A673 (cell line): ENCODE measurements at places on chromosomes 5 and 9. TPM values are rescaled to one million over a fixed set of nuclear protein-coding genes. Genes with fewer than 3 reads are reported as not detected.

The ZFP37 gene
- 5.4 TPM in 2 replicates for total RNA-seq

The BAAT gene
- total RNA-seq, result 0.09 and 0.17 TPM in 2 replicates

- H3K4me3 ChIP-seq, result no peak overlapping the region
- no peaks in the 10 kb centered on the region for H3K4me1 ChIP-seq
- no peak overlapping the region for H3K27ac ChIP-seq
- no peaks in the 10 kb centered on the region for H3K36me3 ChIP-seq
- peaks cover 34% of the 10 kb centered on the region for H3K27me3 ChIP-seq
Measured at GRCh38 chr5:147344861-147345260, 110.0 kb downstream of the STK32A start.

DNA sequence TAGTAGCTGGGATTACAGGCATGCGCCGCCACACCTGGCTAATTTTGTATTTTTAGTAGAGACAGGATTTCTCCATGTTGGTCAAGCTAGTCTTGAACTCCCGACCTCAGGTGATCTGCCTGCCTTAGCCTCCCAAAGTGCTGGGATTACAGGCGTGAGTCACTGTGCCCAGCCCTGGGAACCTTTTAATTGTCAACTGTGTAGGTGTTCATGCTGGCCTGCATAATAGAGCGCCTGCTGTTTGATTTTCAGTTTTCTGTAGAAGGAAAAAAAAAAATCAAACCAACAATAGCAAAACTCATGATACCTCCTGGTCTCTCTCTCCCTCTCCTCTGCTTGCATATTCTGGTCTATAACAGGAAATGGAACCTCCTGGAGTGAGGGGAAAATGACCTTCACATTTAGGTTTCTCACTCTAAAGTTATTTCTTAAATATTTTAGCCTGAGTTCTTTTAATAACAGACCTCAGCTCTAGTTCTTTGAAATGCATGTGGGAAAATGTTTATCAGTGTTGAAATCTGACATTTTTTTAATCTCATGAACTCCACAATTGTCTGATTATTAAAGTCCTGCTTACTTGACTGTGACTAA, 51.7 kb downstream of the EXOSC2 start:
- H3K4me1 ChIP-seq, result peaks cover 7% of the 10 kb centered on the region
- H3K36me3 ChIP-seq, result no peaks in the 10 kb centered on the region
- no peaks in the 10 kb centered on the region for H3K27me3 ChIP-seq
- H3K27ac ChIP-seq, result no peak overlapping the region

DNA sequence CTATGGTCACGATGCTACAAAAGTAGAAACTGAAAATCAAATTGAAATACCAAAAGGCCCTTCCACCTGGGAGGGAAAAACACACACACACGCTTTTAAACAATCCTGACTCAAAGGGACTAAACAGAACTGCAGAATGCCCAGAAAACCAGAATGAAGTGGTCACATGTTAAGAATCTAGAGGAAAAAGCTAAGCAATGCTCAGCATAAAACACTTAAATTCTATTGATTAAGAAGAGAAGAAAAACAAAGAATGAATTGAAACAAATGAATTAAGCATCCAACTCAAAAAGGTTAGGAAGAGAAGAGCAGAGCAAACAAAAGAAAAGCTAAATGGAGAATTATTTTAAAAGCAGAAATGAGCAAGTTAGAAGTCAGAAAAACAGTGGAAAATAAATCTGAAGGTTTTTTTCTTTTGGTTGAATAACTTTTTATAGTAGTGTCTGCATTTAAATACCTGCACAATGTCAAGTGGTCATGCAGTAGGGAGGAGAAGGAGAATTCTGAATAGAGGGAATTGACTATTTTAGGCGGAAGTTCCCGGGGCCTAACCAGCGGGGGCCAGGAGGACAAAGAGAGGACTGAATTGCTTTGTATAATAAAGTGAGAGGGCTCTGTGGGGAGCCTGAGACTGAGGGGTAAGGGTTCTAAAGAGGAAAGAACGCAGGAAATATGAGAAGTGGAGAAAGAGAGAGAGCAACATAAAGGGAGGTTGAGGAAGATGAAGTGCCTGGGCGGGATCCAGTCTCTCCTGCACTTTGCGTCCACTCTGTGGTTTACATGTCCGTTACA, 146.8 kb downstream of the ATPSCKMT start:
- no peak overlapping the region for H3K27ac ChIP-seq
- no peaks in the 10 kb centered on the region for H3K4me1 ChIP-seq
- peak; percentile 48 for DNase-seq

- no peaks in the 10 kb centered on the region for H3K27me3 ChIP-seq
- H3K27ac ChIP-seq, result no peak overlapping the region
- peaks cover 5% of the 10 kb centered on the region for H3K4me1 ChIP-seq
- no peak for DNase-seq
- peaks cover 48% of the 10 kb centered on the region for H3K36me3 ChIP-seq
- no peak overlapping the region for H3K4me3 ChIP-seq
Measured at GRCh38 chr5:36198281-36198680, 43.4 kb downstream of the NADK2 start.

GRCh38 chr9:127809002-127809539, 6.4 kb downstream of the FPGS start:
- H3K27me3 ChIP-seq, result no peaks in the 10 kb centered on the region
- no peak overlapping the region for H3K4me3 ChIP-seq
- no peak for DNase-seq

DNA sequence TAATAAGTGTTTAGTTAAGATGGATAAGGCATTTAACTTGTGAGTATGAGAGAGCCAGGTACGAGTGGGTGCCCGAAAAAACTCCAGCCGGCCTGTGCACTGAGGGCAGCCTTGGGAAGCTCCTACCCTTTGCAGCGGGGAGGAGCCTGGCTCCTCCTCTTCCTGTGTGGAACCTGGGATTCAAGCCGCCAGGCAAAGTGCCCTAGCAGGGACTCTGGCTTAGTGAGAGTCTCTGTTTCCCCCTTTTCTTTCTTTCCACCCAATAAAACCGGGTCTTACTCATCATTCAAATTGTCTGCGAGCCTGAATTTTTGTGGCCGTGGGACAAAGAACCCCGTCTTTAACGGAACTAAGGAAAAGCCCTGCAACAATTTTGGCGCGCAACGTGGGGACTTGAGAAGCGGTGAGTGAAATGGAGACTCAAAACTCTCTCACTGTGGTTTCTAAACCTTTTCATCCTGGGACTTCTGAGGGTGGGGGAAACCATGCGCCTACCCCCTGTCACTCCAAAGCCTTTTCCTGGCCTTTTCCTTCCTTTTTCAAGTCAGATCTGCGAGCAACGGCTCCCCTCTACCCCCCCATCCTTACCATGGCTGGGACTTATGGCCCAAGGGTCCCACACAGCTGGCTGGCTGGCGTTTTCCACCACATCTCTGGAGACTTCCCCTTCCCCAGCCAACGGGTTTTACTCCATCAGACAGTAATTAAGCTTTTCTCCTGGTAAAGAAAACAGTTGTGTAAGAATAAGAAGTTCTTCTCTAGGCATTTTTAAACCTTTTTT, 535.7 kb upstream of the ACO1 start:
- no peaks in the 10 kb centered on the region for H3K27me3 ChIP-seq
- DNase-seq, result no peak
- H3K4me1 ChIP-seq, result no peaks in the 10 kb centered on the region
- no peak overlapping the region for H3K4me3 ChIP-seq

DNA sequence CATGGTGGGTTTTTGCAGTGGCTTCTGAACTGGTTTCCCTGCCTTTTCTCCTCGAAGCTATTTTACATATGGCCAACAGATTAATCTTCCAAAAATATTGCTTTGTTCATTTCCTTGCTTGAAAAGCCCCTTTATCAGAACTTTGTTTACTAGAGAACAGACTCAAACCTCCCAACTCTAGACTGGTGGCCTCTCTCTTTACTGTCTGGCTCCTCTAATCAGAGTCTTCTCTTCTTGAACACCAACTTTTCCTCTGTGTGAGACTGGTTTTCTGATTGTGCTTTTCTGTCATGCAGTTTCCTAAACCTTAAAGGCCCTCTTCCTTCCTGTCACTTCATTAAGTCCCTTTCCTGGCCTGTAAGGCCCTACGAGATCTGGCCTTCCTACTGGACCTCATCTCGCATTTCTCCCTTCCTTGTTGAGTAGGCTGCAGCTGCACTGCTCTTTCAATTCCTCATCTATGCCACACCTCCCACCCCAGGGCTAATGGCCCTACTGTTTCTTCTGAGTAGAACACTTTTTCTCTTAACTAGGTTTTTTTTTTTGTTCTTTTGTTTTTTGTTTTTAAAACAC, 5.7 kb downstream of the C9orf43 start:
- H3K4me3 ChIP-seq, result no peak overlapping the region
- H3K27ac ChIP-seq, result no peak overlapping the region
- peaks cover 4% of the 10 kb centered on the region for H3K4me1 ChIP-seq
- no peaks in the 10 kb centered on the region for H3K27me3 ChIP-seq

- peaks cover 28% of the 10 kb centered on the region for H3K4me1 ChIP-seq
- DNase-seq, result no peak
- H3K4me3 ChIP-seq, result no peak overlapping the region
- no peaks in the 10 kb centered on the region for H3K36me3 ChIP-seq
Measured at GRCh38 chr5:52339285-52339684, 448.4 kb upstream of the ITGA1 start.

DNA sequence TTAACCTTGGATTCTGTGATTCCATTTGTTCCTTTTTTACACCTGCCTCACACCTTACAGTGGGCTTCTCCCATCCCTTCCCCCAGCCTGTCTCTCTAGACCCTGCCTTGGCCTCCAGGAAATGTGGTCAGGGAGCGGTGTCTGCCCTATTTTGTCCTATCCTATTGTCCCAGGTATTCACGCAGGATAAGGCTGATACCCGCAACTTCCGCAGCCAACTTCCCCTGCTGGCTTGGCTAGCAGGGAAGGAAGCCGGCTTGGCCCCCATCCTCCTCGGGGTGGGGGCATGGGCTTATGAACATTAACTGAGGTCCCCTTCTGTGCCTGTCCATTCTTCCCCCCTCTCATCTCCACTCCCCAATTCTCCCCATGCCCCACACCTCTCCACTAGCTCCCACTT, 3.5 kb downstream of the CSF1R start:
- H3K36me3 ChIP-seq, result no peaks in the 10 kb centered on the region
- H3K4me1 ChIP-seq, result no peaks in the 10 kb centered on the region
- DNase-seq, result no peak
